Articular chondrocyte of knee joint (primary cell): ENCODE measurements at places on chromosomes 3 and 15. TPM values are rescaled to one million over a fixed set of nuclear protein-coding genes. Genes with fewer than 3 reads are reported as not detected.

Gene KCNMB2
- total RNA-seq = 0.11 TPM in 1 of 2 replicates, not detected in the other

Gene CLDN16
- not detected in 2 replicates for total RNA-seq

Gene SNTN
- total RNA-seq = not detected in 2 replicates

Gene BRK1
- total RNA-seq = 130 and 134 TPM in 2 replicates

Gene TRIP4
- total RNA-seq = 12.5 and 12.9 TPM in 2 replicates
